Fibroblast of gingiva (primary cell): ENCODE measurements at places on chromosomes 3 and 15.

DNA sequence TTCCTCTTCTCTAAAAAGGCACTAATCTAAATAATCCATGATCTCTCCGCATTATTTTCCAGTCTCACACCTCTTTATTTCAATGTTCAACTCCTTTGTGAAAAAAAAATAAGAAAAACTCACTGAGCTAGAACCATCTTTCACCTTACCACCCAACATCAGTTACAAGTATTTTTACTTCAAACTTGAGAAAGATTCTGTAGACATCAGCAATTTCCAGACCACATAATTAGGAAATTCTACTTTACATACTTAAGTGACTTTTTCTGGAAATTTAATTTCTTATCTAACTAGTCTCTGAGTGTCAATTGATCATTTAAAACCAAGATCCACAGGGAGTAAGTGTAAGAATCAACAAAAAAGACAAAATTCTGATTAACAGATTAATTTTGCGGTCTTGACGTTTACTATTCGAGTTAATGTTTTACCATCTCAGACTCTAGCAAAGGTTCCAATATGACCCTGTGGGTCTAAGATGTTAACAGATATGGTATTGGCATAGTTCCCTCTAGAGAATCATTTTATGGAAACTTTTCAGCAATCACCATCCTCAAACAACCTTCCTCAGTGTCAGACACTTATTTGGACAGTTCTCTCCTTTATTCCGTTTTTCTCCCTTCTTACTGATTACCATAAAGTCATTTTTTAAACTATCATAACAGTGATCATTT is 5.1 kb downstream of the ATP13A3 start:
- DNase-seq, result no peak

DNA sequence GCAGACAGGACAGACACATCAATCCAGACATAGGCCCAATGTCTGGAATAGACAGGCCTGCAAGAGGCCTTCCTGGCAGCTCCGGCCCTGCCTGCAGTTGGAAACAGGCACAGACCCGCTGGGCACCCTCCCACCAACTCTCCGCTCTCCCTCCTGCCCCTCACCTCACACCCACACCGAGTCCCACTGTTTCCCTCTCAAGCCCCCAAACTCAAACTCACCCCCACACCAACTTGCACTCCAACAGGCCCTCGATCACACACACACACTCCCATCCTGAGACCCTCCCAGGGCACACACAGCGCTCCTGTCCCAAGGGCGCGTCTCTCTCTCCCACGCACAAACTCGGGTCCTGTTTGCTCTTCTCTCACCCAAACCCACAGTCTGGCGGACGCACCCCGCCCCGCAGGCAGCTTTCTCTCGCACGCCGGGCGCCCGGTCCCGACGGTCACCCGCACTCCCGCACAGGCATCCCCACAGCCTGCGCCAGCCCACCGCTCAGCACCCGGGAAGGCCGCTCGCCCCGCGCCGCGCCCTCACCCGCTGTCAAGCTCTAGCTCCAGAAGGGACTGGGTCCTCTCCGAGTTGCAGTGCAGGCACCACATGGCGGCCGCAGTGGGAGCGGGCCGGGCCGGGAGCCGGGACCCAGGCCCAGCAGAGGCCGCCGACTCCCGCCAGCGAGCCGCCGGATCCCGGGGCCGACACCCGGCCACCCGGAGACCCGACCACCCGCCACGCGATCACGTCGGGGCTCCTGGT is 106.2 kb downstream of the IQSEC1 start:
- peak; percentile 15 for DNase-seq

GRCh38 chr15:88571153-88571851 is 24.8 kb upstream of the DET1 start:
- DNase-seq, result no peak

DNA sequence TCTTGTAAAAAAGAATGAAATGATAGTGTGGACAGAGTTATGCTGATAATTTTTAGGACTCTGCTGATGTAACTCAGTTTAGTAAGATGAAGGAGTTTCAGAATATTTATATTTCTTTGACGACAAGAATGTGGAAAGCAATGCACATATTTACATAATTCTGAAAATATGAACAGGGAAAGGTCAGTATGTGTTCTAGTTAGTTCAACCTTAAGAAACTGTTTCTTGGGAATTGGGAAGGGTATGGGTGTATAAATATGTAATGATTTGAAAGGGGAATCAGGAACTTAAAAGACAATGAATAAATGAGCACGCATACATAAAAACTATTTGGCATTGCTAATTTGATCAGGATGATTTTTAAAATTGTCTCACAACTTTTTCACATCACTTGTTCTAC is 1226.1 kb downstream of the SI start:
- no peak for DNase-seq

DNA sequence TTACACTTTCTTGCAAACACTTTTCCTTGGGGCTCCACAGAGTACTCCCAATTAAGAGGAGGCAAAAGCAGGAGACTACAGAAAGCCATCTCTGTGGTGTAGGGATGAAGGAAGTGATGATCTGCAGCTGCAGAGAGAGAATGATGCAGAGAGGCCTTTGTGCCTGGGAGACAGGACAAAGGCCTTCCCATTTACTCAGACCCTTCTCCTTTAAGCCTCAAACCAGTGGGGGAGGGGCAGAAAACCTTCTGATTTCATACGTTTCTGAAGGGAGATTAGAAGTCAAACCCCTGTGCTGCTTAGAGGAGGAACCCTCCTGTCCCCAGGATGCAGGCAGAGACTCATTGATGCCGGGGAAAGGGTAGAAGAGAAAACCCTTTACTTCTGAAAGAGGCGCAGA is 130.8 kb downstream of the NEO1 start:
- no peak for DNase-seq
